CD4-positive, alpha-beta T cell (primary cell): ENCODE measurements at places on chromosomes 4 and X.

GRCh38 chr4:78308517-78308916 lies 243.1 kb upstream of the ANXA3 start:
- DNase-seq: no peak

DNA sequence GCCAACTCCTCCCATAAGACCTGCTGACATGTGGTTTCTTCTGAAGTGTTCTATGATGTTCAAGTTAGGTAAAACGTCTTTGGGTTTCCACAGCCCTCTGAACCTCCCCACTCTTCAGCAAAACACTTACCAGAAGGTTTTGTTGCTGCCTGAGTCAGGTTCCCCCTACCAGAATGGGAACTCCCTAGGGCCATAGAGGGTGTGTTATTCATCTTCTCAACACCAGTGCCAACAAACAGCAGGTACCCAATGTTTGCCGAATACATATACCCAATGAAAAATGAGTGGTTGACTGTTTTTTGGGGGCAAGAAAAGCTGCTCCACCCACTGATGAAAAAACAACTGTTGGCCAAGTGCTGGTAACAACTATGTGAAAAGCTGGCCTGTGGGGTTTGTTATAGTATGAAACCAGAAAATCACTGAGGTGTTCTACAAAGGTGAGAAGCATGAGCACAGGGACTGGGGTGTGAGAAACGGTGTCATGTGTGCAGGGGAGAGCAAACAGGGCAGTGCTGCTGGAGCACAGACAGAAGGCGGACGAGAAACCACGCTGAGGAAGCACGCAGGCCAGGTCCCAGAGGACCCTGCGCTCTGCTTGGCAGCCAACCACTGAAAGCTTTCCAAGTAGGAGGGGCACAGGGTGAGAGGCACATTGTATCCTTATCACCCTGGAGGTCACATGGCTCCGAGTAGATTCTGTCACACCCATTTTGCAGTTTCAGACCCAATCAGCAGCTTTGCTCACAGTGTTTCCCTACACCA lies 28.8 kb downstream of the ATP8A1 start:
- DNase-seq: peak; percentile 5

DNA sequence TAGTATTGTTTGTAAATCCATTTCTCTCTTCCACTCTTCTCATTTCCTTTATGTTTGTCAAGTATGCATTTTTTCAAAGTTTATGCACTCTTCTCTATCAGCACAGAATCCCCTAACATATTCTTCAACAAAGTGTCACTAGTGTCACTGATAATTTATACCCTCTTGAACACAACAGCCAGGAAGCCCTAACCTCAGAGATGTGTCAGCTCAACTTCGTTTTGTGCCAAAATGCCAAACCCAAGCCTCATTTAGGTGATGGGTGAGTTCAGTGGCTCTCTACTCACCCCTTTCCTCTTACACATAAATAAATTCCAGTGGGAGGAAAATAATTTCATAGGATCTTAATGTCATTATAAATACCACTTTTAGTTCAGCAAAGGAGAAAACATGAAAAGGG lies 22.4 kb upstream of the P2RY10 start:
- DNase-seq: no peak

- no peak for DNase-seq
Observed at GRCh38 chr4:169098532-169098931, 88.5 kb upstream of the CBR4 start.

DNA sequence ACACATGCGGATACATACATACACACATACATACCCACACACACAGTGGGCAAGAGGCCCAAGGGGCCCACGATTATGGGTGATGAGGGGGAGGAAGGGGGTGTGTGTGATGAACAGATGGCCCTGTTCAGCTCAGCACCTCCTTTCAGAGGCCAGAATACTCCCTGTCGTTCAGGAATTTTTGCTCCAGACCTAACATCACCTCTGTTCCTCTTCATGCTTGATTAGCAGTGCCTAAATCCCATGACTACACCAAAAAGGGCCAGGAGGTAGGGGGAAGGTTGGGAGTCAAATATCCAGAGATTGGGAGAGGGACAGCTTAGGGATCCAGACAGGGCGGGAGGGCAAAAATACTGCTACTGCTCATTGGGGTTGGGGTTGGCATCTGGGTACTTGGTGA lies 42.7 kb downstream of the SMC1A start:
- DNase-seq: no peak

- DNase-seq: no peak
Observed at GRCh38 chr4:7677799-7678301, 243.1 kb upstream of the PSAPL1 start.

GRCh38 chr4:150818661-150819060 lies 196.4 kb downstream of the LRBA start:
- DNase-seq: no peak
